ENCODE measurements at places on chromosomes 3 and 15. TPM values are rescaled to one million over a fixed set of nuclear protein-coding genes. Genes with fewer than 3 reads are reported as not detected.

- DNase-seq = no peak
These were observed 24.3 kb downstream of the H1-8 start for GRCh38 chr3:129567176-129567705.

DNA sequence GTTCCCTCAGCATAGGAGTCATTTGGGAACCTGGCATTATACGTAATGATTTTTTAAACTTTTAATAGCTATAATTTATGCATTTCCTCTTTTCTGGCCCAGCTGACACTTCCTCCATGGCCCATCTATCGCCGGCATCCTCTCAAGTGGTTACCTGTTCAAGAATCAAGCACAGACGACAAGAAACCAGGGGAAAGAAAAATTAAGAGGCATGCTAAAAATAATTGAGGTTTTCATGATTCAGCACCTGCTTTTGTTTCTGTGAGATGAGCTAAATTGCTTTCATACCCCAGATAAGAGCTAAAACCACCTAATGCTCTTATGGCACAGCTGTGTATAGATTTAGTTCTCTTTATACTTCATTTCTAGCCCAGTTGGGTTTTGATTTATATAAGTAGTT, 1.7 kb downstream of the SPCS1 start:
- no peak for DNase-seq

- no peak for DNase-seq
These were observed 90.3 kb downstream of the CORO2B start for GRCh38 chr15:68668926-68669600.

DNA sequence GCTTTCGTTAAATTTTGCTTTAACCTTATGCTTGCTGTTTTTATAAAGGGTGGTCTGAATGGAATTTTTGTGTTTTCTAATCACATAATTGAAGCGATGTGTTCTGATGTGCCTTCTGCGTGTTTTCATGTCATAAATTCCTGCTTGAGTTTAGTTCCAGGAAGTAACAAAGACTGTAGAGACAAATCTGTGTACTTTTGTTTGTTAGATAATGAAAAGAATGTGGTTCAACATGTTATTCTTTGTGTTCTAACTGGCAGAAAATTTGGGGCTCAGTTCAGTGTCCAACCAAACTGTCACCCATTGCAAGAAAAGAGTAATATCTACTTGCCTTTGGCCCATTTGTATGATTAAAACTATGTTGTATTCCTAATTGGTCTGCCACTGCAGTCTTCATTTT, 324.0 kb downstream of the DIPK2A start:
- DNase-seq = no peak

MRAS gene
- total RNA-seq = 2.4 TPM

- DNase-seq = no peak
These were observed 21.6 kb downstream of the MESD start for GRCh38 chr15:80967991-80968510.

DNA sequence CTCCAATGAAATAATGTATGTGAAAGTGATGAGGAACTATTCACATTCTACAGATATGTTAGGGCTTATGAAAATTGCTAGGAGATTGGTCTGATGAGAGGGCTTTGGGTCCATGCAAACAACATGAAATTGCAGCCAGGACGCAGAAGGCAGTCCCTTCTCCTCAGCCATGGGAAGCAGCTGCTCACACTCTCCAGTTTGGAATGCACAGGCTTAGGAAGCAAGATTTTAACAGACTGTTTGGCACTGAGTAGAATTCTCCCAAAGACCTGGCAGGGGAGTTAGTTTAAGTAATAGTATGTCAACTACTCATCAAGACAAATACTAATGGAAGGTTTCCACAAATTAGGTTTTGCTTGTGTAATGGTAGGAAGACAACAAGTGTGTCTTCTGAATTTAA, 500.7 kb upstream of the ARRDC4 start:
- DNase-seq = no peak

OR5K2 gene
- total RNA-seq = not detected

DNA sequence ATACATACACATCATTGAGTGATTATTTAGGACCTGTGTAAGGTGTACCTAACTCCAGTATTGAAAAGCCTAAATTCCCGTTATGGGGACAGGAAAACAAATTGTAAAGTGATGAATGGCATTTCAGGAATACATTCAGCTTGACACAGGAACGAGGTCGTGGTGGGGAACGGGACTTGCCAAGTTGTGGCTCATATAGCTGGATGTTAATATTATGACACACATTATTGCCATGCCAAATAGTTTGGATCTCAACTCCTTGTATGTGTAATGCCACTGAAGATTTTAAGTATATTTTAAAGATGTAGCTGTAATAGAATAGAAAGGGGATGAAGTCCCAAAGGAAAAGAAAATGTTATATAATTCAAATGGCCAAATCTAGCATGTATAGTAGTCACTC, 227.2 kb upstream of the GOLIM4 start:
- no peak for DNase-seq

DNA sequence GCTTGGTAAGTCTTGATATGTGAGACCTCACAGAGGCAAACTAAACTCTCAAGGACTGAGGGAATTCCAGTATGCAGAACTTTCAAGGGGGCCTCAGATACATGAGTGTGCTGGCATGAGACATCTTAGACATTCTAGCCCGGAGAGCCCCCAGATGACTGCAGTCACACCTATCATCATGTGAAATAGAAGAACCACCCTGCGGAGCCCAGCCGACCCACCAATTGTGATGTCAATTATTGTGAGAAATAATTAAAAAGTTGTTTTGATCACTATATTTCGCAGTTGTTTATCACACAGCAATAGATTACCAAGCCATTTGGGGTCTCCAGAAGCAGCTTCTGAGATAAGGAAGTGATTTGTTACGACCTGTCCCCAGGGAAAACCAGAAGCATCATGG, 55.3 kb upstream of the CD47 start:
- no peak for DNase-seq

GRCh38 chr3:186425788-186426730, 64.0 kb upstream of the DGKG start:
- no peak for DNase-seq

ACAN gene
- not detected for total RNA-seq

NOX5 gene
- not detected for total RNA-seq

GRCh38 chr3:172115787-172116186, 76.4 kb downstream of the FNDC3B start:
- DNase-seq = no peak

- DNase-seq = peak; percentile 10
These were observed 65.2 kb upstream of the UBE2E1 start for GRCh38 chr3:23740517-23740965.

CYP1A1 gene
- 0.33 TPM for total RNA-seq

DNA sequence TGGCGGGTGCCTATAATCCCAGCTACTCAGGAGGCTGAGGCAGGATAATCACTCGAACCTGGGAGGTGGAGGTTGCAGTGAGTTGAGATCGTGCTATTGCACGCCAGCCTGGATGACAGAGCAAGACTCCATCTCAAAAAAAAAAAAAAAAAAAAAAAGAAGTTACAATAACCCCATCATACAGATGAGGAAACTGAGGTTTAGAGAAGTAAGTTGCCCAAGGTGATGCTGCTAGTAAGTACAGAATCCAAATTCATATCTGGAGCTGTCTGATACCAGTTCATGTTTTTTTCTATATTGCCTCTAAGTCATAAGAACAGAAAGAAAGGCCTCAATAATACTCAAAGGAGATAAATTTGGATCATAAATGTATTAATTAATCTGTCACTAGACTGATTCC, 40.6 kb downstream of the MCF2L2 start:
- DNase-seq = no peak

SI gene
- not detected for total RNA-seq

- no peak for DNase-seq
These were observed 673.4 kb downstream of the MECOM start for GRCh38 chr3:168990134-168990533.

PLS1 gene
- 1.6 TPM for total RNA-seq

- peak; percentile 74 for DNase-seq
These were observed 110.8 kb downstream of the TBC1D2B start for GRCh38 chr15:77966540-77967234.

HGD gene
- 2.5 TPM for total RNA-seq

- DNase-seq = no peak
These were observed 161.0 kb upstream of the UBE2E2 start for GRCh38 chr3:23041918-23042696.

- DNase-seq = no peak
These were observed 4.9 kb downstream of the PRRT3 start for GRCh38 chr3:9947025-9947995.

GRCh38 chr3:139353920-139354556, 10.2 kb downstream of the MRPS22 start:
- DNase-seq = no peak

TPRG1 gene
- 1.3 TPM for total RNA-seq

DNA sequence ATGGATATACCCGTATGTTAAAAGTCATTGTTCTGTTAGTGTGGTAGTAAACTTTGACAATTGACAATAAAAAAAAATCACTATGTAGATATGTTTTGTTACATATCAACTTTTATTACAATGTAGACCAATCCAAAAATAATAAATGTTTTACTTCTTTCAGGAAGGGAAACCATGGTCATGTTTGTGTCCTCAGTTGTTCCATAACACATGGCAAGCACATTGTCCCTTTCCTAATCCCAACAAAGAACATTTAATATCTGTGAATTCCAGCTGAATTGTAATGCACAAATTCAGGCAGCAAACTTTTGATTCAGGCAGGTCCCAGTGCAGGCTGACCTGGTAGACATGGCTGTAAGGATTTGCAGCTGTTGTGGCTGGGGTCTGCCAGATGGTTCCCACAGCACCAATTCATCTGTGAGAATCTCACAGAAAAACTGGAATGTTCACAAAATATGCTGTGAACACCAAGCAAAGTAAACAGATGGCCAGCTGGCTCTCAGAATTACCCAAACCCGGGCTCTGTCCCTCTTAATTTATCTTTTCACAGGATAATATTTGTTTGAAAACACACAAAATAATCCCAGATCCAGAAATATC, 1.9 kb upstream of the SPG21 start:
- no peak for DNase-seq

- DNase-seq = peak; percentile 71
These were observed 5.0 kb upstream of the AP3S2 start for GRCh38 chr15:89898614-89899294.

DNA sequence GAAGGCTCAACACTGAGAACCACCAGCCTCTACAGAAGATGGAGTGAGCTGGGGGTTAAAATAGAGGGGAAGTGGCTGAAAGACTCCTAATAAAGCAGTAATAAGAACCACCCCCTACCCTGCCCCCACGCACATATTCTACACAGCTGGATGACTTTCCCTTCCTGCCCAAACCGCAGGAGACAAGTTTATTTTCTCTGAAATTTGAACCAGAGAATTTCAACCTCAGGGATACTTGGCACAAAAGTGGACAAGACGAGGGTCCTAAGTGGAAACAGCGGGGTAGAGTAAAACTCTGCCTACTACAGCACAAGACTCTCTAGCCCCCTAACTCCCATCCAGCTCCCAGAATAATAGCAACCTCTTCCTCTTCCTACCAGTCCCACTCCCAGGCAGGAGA, 28.4 kb downstream of the USF3 start:
- DNase-seq = no peak

- DNase-seq = no peak
These were observed 13.5 kb downstream of the EAF1 start for GRCh38 chr3:15440891-15441290.

DNA sequence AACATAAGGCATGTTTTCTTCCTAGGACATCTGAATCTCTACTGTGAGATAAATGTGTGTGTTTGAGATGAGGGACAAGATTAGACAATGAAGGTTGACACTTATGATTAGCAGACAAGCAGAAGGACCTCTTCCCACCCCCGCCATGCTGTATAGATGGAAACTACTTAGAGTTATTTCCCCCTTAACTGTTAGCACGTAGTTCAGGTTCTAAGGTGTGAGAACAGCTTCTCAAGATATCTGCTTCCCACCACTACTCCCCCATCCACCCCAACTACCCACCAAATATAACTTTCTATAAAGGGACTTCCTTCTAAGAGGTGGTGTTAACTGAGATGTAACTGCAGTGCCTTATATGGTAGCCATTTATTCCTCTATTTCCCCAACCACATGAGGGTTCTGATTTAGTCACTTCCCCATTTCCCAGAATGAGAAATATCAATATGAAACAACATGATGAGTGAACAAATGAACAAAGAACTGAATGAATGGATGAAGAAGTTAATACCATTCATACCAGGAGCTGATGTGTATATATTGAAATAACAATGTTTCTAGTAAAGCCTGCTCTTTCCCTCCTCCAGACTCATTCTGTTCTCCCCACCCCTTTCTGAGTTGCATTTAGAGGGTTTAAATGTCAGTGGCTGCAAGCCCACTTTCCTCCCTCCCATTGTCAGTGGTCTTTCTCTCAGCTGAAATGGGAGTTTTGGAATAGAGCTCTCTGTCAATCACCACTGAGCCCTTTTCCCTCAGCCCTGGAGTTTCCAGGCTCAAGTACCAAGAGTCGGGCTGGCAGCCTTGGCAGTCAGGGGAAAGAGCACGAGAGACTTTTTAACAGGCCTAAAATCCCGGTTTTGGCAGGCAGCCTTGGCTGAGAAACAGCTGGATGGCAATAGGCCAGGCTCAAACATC, 7.7 kb upstream of the RFTN1 start:
- DNase-seq = no peak

- no peak for DNase-seq
These were observed 10.4 kb downstream of the THBS1 start for GRCh38 chr15:39591141-39591895.

TMEM212 gene
- total RNA-seq = not detected

CCDC9B gene
- total RNA-seq = 5.3 TPM

DNA sequence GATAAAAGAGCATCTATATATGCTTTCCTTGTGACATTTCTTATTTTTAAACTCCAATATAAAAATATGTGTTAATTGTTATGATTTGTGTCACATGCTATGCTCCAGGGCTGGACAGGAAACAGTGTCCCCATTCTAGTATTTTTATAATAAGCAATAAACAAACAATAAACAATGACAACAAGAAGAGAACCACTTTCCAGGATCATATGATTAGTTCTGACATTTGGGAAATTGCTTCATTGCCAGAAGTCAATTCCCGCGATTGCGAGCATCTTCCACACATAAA, 260.9 kb downstream of the FHIT start:
- no peak for DNase-seq

CACNA1D gene
- total RNA-seq = 0.54 TPM

SLC51B gene
- not detected for total RNA-seq

DNA sequence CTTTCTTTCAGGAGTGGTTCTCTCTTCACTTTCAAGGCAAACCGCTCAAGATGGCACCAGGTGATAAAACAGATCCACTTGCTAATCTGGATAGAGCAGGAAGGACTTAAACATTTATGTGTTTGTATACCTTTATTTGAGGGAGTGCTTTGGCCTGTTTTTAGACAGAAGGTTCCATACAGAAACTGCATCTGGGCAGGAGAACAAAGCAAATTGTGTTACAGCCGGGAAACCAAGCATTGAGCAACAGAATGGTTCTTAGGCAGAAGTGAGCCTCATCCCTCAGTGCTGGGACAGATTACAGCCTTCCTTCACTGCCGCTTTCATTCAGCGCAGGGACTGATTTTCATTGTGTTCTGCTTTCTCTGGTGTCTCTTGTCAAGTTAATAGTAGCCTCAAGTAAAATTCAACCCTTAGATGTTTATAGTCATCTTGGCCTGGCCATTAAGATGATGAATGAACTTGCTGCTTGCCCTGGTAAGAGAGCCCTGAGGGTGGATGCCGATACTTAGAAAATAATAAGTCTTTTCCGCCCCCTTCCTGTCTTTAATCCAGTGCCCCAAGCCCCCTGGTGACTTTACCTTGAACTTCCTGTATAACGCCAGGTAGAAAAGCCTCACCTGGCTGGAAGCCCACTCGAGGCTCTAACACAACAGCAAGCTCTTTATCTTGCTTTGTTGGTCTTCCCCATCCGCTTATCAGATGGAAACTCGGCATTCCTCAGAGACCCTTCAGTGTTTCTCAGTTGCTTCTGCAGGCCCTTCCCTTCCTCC, 168.0 kb upstream of the CTDSPL start:
- no peak for DNase-seq

USP13 gene
- total RNA-seq = 3.0 TPM

VEPH1 gene
- 0.41 TPM for total RNA-seq

All from natural killer cell (primary cell).